Stimulated activated CD4-positive, alpha-beta T cell treated with anti-CD3 and anti-CD28 coated beads, TNF-alpha, amount 100 ng/mL, for 48 hours (primary cell): ENCODE measurements at places on chromosomes 7 and 10.

DNA sequence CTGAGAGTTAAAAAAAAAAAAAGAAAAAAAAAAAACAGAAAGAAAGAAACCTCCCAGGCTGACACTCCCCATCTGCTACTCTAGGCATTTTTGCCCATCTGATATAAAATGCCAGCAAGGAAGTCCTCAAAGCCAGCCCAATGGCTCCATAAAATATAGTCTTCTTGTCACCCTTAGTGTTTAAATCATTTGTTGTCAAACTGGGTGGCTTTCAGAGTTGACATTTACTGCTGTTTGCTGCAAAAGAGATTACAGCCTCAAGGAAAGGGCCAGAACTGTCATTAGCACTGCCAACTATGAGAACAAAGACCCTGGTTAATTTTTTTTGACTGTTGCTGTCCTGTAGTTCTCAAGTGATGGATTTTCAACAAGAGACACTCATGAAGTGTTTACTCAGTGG, 86.5 kb downstream of the TRIL start:
- no peak for DNase-seq

GRCh38 chr7:36775676-36776075, 51.4 kb upstream of the AOAH start:
- DNase-seq = no peak

GRCh38 chr10:16258291-16259040, 178.3 kb upstream of the PTER start:
- DNase-seq = no peak

DNA sequence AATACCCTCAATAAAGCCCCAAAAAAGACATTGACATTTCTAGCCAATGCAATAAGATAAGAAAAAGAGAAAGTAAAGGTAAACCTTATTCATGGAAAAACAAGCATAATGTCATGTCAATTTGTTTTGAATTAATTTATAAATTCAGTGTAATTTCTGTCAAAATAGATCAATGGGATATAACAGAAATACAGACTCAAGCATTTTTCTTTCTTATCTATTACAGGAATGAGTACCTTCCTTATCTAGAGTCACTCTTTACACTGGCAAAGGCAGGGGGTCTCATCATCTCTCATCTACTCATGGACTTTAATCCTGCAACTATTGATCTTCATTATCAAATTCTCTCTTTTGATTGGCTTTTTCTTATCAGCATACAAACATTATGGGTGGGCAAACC, 127.1 kb upstream of the SHH start:
- DNase-seq = no peak

- no peak for DNase-seq
Observed at GRCh38 chr10:111435871-111436270, 359.0 kb downstream of the ADRA2A start.

GRCh38 chr7:76259124-76260093, 43.1 kb upstream of the HSPB1 start:
- DNase-seq = no peak

- DNase-seq = no peak
Observed at GRCh38 chr7:77464589-77464988, 48.4 kb upstream of the GSAP start.

DNA sequence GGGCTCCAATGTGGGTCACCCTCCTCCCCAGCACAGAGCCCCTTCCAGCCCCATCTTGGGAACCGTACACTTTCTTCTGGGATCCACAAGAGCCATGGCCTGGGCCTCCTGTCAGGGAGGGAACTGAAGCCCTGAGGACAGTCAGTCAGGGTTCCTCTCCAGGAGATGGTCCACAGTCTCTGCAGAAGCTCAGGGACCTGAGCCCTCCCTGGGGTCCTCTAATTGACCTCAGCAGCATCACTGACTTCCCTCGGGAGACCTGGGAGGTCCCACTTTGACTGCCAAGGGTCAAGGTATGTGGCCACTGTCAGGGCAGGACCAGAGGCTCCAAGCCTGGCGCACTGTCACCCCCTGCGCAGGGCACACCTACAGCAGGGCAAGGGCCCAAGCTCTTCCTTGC, 32.3 kb downstream of the NOD1 start:
- DNase-seq = no peak

DNA sequence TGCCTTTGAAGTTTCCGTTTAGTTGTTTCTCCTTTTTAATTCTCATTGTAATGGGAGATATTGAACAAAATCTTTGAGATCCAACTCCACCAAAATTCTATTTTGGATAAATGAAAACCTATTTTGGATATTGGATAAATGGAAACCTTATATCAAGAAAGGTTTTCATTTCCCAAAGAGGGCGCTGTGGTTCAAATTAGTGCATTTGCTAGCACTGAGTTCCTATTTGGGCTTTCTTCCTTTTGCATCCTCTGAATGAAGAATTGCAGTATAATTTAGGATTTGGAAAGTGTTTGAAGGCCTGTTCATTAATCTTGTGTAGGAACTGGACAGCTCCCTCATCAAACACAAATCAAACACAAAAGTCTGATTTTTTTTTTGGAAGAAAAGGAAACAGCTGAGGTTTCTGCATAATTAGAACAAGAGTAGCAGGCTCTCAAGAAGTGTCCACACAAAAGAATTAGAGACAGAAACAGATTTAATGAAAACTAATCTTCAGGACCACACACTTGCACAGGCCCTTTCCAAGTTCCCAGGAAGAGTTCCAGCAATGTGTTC, 80.8 kb upstream of the KLF14 start:
- no peak for DNase-seq

DNA sequence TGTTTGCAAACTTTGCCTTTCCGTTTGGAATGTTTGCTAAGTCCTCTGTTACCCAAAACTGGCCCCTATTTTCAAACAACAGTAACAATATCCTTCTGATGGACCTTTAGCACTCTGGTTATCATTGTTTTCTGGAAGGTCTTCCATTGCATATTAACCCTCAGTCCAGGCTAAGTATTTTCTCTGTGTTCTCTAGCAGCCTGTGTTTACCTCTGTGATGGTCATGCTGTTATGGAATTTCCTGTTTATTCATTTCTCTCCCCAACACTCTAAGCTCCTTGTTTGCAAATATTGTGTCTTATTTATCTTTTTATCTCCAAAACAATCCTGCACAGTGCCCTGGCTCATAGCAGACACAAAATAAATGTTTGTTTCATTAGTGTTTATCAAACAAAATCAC, 560.3 kb downstream of the ATRNL1 start:
- no peak for DNase-seq

GRCh38 chr7:130359276-130359857, 14.8 kb downstream of the CPA5 start:
- no peak for DNase-seq

GRCh38 chr7:123537026-123537642, 2.7 kb upstream of the IQUB start:
- DNase-seq = no peak

- DNase-seq = no peak
Observed at GRCh38 chr7:44077681-44078091, 4.6 kb downstream of the POLM start.

DNA sequence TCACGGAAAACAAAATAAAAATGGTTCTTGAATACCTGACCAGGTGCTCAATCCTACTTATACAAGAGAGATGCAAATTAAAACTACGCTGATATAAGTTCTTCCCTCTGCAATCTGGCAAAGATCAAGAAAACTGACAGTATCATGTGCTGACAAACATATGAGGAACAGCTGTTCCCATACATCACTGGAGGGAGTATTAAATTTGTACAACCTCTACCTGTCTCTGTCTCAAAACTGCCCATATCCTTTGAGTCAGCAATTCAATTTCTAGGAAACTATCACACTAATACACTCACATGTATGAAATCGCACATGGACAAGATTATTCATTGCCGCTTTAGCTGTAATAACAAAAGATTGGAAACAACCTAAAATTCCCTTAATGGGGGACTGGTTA, 11.0 kb upstream of the IL6 start:
- no peak for DNase-seq

- no peak for DNase-seq
Observed at GRCh38 chr7:149468208-149468607, 7.3 kb upstream of the ZNF777 start.

GRCh38 chr10:20839141-20839540, 58.0 kb downstream of the NEBL start:
- no peak for DNase-seq

- DNase-seq = no peak
Observed at GRCh38 chr7:112806156-112806555, 16.0 kb upstream of the TMEM168 start.

GRCh38 chr7:107918948-107919347, 28.0 kb downstream of the DLD start:
- no peak for DNase-seq

DNA sequence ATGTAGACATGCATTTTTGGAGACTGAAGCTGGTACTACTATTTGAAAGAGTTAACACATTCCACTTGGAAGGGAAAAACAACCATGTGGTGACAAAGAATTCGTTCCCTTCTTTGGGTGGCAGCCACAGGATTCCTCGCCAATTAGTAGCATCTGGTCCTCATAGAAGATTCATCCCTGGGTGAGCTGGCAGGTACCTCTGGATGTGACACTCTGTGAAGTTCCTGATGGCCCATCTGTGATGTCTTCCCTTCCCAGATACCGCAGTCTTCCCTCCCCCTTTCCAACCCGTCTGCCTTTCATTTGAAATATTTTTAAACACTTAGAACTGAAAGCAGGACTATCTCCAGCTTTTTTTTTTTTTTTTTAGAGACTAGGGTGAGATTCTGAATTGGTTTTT, 569.5 kb downstream of the TYW1 start:
- DNase-seq = no peak

DNA sequence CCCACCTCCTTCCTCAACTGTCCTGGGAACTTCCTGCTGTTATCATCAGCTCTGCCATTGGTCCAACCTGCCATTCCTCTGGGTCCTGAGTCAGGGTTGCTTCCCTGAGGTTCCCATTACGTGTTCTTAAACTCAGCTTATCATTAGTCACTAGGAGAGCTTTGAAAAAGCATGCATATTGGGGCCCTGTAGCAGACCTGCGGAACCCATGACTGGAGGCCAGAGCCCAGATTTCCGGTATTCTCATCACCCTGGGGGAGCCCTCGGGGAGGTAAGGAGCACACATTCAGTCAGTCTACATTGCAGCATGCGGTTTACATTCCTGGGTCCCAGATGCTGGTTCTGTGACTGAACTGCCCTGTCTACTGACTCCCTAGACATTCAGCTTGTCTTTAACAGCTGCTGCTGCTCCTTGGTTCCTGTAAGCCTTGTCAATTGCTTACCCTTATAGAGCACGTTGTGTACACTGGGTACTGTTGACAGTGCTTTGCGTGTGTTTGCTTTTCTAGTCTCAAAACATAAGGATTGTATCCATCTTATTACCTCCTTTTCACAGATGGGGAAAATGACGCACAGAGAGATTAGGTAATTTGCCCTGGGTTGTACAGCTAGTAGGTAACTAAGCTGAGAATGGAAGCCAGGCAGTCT, 12.8 kb downstream of the CDHR3 start:
- DNase-seq = no peak

DNA sequence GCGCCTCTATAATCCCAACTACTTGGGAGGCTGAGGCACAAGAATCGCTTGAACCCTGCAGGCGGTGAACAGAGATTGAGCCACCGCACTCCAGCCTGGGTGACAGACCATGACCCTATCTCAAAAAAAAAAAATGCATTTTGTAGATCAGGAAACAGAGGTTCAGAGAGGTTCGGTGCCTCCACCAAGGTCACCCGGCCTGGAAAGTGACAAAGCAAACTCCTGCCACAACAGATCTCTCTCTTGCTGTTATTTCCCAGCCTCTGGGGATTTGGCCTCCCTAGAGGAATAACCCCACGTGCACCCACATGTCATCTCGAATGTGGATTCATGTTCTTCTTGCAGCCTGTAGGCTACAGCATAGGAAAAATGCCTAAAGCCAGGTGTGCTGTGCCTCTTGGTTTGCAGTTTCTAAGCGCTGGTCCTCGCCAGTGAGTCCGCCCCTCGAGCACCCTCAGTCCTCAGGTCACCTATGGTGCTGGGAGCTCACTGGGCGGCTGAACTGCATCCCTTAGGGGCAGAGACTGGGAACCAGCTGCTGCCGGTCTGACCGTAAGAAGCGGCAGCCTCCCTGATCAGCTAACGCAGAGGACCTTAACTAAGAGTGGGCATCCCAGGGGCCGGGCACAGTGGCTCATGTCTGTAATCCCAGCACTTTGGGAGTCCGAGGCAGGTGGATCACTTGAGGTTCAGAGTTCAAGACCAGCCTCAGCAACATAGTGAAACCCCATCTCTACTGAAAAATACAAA, 51.7 kb upstream of the SH2B2 start:
- no peak for DNase-seq

GRCh38 chr10:47248386-47249090, 51.5 kb upstream of the GDF10 start:
- DNase-seq = no peak

DNA sequence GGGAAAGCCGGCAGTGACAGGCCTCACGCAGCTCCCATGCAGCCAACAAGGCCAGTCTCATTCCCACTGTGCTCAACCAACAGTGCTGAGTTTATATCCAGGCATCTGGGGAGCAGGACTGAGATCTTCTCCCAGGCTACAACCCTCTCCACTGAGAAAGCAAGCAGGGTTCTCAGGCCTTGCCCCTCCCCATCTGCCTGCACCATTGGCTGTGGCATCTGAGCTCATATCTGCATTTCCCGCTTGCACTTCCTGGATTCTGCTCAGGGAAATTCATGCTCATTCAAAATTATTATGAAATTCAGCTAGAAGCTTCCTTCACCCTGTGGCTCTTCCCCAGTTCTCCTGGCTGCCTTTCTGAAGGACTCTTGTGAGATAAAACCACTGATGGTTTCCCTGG, 1029.0 kb downstream of the GRM8 start:
- no peak for DNase-seq

DNA sequence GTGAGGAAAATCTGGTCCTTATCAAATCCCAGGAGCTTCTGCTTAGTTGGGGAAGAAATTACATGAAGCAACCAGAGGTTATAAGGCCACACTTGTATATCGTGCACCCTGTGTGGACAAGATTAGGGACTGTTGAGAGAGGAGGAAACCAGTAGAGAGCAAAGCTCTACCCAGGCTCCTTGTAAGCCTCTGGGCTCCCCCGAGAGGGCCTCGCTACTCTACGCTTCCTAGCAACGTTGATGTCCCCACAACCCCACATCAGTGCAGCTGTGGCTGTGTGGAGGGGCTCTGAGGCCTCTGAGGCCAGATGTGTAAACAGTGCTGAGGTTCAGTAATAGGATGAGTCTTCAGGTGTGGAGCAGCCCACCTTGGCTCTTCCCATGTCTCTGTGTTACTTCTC, 16.0 kb downstream of the HIF1AN start:
- no peak for DNase-seq
